ENCODE measurements at places on chromosomes 4 and X. TPM values are rescaled to one million over a fixed set of nuclear protein-coding genes. Genes with fewer than 3 reads are reported as not detected.
A peak's percentile ranks its signal among the peaks of the same experiment; 100 is the strongest.

Gene CT47B1
- not detected for total RNA-seq

Gene RPS6KA6
- total RNA-seq = 0.27 TPM

Gene OTC
- total RNA-seq = not detected

Gene SLC34A2
- total RNA-seq = not detected

Gene IDUA
- total RNA-seq = 25.5 TPM

Gene SATL1
- not detected for total RNA-seq

Gene TMPRSS11F
- total RNA-seq = not detected

Gene PPP2R2C
- not detected for total RNA-seq

GRCh38 chr4:1819284-1819683, 26.2 kb downstream of the FGFR3 start:
- no peaks in the 10 kb centered on the region for H3K4me1 ChIP-seq
- H3K27me3 ChIP-seq = no peaks in the 10 kb centered on the region
- DNase-seq = no peak
- H3K27ac ChIP-seq = no peak overlapping the region

GRCh38 chrX:1528186-1528883, 8.7 kb downstream of the P2RY8 start:
- H3K27me3 ChIP-seq = no peaks in the 10 kb centered on the region
- DNase-seq = peak; percentile 5
- peaks cover 10% of the 10 kb centered on the region for H3K36me3 ChIP-seq
- H3K27ac ChIP-seq = no peak overlapping the region
- peaks cover under 1% of the 10 kb centered on the region for H3K4me1 ChIP-seq
- no peak overlapping the region for H3K4me3 ChIP-seq

DNA sequence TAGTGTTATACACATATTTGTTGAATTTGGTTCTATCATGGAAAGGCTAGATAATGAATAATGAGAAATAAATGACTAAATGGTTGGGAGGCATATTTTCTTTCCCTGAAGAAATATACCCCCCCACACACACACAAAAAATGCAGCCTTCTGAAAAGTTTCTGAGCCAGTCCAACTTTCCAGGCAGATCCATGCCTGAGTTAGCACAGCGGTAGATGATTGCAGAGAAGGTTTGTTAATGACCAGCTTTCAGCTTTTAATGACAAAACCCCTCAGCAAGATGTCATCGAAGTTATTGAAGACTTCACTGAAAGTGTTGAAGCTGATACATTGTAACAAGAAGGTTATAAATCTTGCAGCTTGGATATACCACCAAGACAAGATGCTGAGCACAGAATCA, 61.4 kb downstream of the GBA3 start:
- H3K4me1 ChIP-seq = no peaks in the 10 kb centered on the region
- no peak overlapping the region for H3K27ac ChIP-seq
- no peak for DNase-seq
- no peaks in the 10 kb centered on the region for H3K36me3 ChIP-seq

GRCh38 chr4:23856630-23857029, 33.2 kb downstream of the PPARGC1A start:
- no peaks in the 10 kb centered on the region for H3K36me3 ChIP-seq
- no peaks in the 10 kb centered on the region for H3K27me3 ChIP-seq
- no peak overlapping the region for H3K4me3 ChIP-seq
- no peak overlapping the region for H3K27ac ChIP-seq

- no peaks in the 10 kb centered on the region for H3K4me1 ChIP-seq
- no peak for DNase-seq
- H3K36me3 ChIP-seq = no peaks in the 10 kb centered on the region
- no peak overlapping the region for H3K4me3 ChIP-seq
- no peak overlapping the region for H3K27ac ChIP-seq
- H3K27me3 ChIP-seq = no peaks in the 10 kb centered on the region
Measured at GRCh38 chr4:16814361-16814760, 84.1 kb downstream of the LDB2 start.

- no peak overlapping the region for H3K27ac ChIP-seq
- no peaks in the 10 kb centered on the region for H3K36me3 ChIP-seq
- DNase-seq = no peak
Measured at GRCh38 chr4:186790630-186791029, 67.0 kb upstream of the FAT1 start.

DNA sequence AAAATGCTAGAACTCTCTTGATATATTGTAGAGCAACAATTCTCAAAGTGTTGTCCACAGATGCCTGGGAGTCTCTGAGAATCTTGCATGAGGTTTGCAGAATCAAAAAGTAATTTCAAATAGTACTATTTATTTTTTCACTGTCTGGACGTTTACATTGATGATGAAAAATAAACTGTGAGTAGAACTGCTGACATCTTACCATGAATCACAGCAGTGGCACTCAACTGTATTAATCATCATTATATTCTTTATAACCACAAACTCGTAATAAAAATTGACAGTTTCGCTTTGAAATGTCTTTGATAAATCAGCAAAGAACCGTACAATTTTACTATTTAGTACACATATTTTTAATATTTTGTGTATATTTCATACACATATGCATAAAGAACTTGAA, 94.5 kb downstream of the NAF1 start:
- no peaks in the 10 kb centered on the region for H3K27me3 ChIP-seq
- H3K4me3 ChIP-seq = no peak overlapping the region
- no peak for DNase-seq
- no peaks in the 10 kb centered on the region for H3K4me1 ChIP-seq
- no peaks in the 10 kb centered on the region for H3K36me3 ChIP-seq
- no peak overlapping the region for H3K27ac ChIP-seq

DNA sequence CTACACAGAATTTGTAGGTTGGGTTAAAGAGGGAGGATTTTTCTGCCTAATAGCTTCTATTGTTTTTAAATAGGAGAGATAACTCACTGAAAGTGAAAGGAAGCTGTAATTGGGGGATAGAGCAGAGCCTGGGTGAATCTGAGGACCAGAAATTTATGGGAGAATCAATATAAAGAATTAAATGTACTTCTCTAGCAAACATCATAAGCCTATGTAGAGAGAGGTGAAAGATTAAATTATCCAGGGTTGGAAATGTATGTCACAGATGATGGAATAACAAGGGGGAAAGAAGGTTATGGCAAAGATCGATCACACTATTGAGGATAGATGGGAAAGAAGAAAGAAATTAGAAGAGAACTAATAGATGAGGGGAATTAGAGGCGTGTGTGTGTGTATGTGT, 104.4 kb upstream of the DCAF8L1 start:
- no peak overlapping the region for H3K27ac ChIP-seq
- H3K4me3 ChIP-seq = no peak overlapping the region
- no peak for DNase-seq

- no peak for DNase-seq
- H3K27ac ChIP-seq = no peak overlapping the region
- peaks cover 2% of the 10 kb centered on the region for H3K4me1 ChIP-seq
- H3K36me3 ChIP-seq = no peaks in the 10 kb centered on the region
- H3K27me3 ChIP-seq = no peaks in the 10 kb centered on the region
Measured at GRCh38 chrX:13357925-13358324, 38.1 kb upstream of the ATXN3L start.

- no peaks in the 10 kb centered on the region for H3K4me1 ChIP-seq
- no peaks in the 10 kb centered on the region for H3K27me3 ChIP-seq
- H3K4me3 ChIP-seq = no peak overlapping the region
Measured at GRCh38 chr4:7361280-7361895, 73.3 kb downstream of the PSAPL1 start.

DNA sequence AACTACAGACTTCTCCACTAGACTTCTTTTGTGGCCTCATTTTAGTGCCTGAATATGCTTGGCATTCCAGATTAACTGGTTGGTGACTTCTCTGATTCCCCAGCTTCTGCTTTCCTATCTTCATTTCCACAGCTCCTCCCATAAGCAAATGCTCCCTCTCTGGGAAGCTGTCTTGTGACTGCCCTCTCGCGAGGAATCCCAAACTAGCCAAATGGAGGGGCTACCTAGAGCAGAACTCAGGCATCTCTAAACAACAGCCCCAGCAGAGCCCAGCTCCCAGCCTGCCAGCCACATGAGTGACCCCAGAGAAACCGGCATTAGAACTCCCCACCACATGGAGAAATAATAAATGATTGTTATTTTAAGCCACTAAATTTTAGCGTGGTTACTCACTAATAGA, 7.6 kb upstream of the VEGFD start:
- no peaks in the 10 kb centered on the region for H3K27me3 ChIP-seq
- H3K4me3 ChIP-seq = no peak overlapping the region
- H3K36me3 ChIP-seq = no peaks in the 10 kb centered on the region
- DNase-seq = no peak

GRCh38 chr4:138199568-138200235, 42.4 kb downstream of the SLC7A11 start:
- DNase-seq = no peak
- H3K27ac ChIP-seq = no peak overlapping the region
- no peaks in the 10 kb centered on the region for H3K27me3 ChIP-seq
- no peak overlapping the region for H3K4me3 ChIP-seq
- no peaks in the 10 kb centered on the region for H3K36me3 ChIP-seq

- no peaks in the 10 kb centered on the region for H3K27me3 ChIP-seq
- no peaks in the 10 kb centered on the region for H3K4me1 ChIP-seq
- no peak overlapping the region for H3K4me3 ChIP-seq
- H3K36me3 ChIP-seq = no peaks in the 10 kb centered on the region
Measured at GRCh38 chr4:90198086-90198847, 71.1 kb downstream of the CCSER1 start.

DNA sequence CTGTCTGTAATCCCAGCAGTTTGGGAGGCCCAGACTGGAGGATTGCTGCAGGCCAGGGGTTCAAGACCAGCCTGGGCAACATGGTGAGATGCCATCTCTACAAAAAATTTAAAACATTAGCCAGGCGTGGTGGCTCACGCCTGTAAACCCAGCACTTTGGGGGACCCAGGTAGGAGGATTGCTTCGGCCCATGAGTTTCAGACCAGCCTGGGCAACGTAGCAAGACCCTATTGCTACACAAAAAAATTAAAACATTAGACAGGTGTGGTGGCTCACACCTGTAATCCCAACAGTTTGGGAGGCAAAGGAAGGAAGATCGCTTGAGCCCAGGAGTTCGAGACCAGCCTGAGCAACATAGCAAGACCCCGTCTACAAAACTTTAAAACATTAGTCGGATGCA, 1.3 kb downstream of the DHRSX start:
- peak overlapping the region; percentile 84 for H3K4me3 ChIP-seq
- no peaks in the 10 kb centered on the region for H3K27me3 ChIP-seq
- peaks cover 16% of the 10 kb centered on the region for H3K36me3 ChIP-seq
- DNase-seq = no peak

- H3K27ac ChIP-seq = no peak overlapping the region
- H3K27me3 ChIP-seq = no peaks in the 10 kb centered on the region
- H3K4me1 ChIP-seq = peaks cover 10% of the 10 kb centered on the region
- no peak for DNase-seq
- H3K4me3 ChIP-seq = no peak overlapping the region
Measured at GRCh38 chr4:14871676-14872430, 130.4 kb upstream of the CPEB2 start.

DNA sequence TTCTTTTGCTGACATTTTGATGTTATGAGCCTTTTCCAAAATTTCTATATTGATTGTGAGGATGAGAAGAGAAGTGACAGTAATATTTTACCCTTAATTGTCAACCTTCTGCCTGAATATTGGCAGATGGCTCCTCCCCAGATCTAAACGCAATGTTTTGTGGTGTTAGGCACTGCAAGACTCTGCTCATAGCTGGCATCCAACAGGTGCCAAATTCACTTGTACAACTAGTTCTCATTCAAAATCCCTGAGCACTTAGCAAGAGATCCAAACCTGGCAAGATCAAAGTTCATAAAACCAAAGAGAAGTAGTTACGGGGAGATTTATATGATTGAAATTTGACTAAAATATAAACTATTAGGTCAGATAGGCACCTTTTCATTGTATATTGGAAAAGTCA, 901.7 kb upstream of the INTU start:
- DNase-seq = no peak
- no peak overlapping the region for H3K27ac ChIP-seq
- H3K27me3 ChIP-seq = no peaks in the 10 kb centered on the region

- no peaks in the 10 kb centered on the region for H3K27me3 ChIP-seq
- no peak for DNase-seq
- H3K4me3 ChIP-seq = no peak overlapping the region
- no peak overlapping the region for H3K27ac ChIP-seq
- no peaks in the 10 kb centered on the region for H3K36me3 ChIP-seq
Measured at GRCh38 chr4:176875446-176875930, 82.8 kb upstream of the VEGFC start.

DNA sequence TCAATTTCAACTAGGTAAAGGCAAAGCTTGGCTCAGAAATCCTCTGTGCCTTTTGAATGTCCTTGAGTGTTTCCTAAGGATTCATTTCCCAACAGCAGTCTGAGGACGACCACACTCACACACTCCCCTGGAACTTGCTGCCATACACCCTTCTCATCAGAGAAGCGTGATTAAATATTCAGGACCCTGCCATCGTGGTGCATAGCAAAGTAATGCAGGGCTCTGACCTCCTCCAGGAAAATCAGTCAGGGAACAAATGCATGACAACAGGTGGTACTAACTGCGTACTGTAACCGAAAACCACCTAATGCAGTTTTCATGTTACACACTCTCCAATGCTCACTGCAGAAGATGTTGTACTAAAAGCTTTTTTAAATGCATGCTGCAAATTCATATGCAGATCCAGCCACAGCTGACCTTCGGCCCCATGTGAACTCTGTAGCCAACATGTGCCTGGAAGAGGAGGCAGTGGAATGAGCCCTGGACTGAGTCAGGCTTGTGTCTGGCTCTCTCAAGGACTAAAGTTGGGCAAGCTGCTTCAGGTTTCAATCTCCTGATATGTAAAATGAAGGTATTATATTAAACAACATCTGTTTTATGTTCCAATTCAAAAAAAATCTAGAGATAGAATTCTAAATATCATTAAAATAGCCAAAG, 238.3 kb downstream of the KCNIP4 start:
- H3K27me3 ChIP-seq = no peaks in the 10 kb centered on the region
- no peak for DNase-seq
- H3K4me3 ChIP-seq = no peak overlapping the region
- no peaks in the 10 kb centered on the region for H3K4me1 ChIP-seq
- H3K36me3 ChIP-seq = no peaks in the 10 kb centered on the region
- H3K27ac ChIP-seq = no peak overlapping the region

DNA sequence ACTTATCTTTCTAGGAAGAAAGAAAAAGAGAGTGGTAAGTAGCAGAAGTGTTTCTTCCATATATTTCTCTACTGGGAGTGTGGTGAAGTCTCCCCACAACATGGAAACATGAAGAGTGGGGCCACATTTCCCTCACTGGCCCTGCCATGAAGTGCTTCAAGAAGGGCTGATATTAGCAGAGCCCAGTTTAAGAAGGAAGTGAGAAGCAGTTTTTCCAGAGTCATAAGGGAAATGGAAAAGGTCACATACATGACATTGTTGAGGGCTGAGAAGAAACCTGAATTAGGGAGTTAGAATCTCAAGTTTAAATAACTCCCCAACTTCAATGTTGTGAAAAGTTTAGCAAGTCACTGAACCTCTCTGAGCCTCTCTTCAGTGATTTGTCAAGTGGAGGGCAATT, 171.9 kb upstream of the RBPJ start:
- peak overlapping the region; percentile 95 for H3K27ac ChIP-seq
- no peaks in the 10 kb centered on the region for H3K27me3 ChIP-seq
- peaks cover 32% of the 10 kb centered on the region for H3K36me3 ChIP-seq
- no peak overlapping the region for H3K4me3 ChIP-seq

GRCh38 chrX:51332188-51332942, at the start of gene NUDT10:
NUDT10 (plus strand) TSS chrX:51332822; CDS start chrX:51332966, 144 bp downstream.
- peak; percentile 12 for DNase-seq
- peak within 1 kb of the TSS; percentile 84 for H3K4me3 ChIP-seq
- H3K36me3 ChIP-seq = no peaks in the 10 kb centered on the region
